NCI-H187 (cell line): ENCODE measurements at places on chromosomes 13 and 19.

DNA sequence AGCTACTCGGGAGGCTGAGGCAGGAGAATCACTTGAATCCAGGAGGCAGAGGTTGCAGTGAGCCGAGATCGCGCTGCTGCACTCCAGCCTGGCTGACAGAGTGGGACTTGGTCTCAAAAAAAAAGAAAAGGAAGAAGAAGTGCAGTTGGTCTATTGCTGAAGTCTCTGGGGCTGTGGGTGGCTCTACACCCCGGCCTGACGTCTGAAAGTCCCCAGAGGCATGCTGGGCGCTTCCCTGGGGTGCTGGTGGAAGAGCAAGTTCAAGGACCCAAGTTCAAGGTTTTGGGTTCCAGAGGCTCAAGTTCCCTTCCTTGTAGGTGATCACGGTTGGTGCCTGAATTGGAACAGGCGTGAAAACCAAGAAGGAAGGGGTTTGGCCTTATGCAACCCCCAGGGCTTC is 3.8 kb downstream of the HCN2 start:
- DNase-seq = no peak

GRCh38 chr13:27634231-27634630 is 12.5 kb downstream of the POLR1D start:
- DNase-seq = no peak

DNA sequence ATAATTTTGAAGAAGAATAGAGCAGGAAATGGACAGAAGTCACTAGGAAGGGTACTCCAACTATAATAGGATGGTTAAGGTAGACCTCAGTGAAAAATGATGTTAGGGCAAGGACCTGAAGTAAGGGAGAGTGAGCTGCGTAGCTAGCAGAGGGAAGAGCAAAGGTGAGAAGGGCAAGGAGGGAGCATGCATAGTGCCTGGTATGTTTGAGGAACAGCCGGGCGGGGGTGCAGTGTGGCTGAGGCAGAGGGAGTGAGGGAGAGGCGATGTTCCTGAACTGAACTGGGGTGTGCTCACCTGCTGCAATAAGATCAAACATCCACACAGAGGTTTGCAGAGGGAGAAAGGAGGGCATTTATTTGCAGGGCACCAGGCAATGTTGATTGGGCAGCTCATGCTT is 110.4 kb downstream of the DNAJC15 start:
- no peak for DNase-seq

DNA sequence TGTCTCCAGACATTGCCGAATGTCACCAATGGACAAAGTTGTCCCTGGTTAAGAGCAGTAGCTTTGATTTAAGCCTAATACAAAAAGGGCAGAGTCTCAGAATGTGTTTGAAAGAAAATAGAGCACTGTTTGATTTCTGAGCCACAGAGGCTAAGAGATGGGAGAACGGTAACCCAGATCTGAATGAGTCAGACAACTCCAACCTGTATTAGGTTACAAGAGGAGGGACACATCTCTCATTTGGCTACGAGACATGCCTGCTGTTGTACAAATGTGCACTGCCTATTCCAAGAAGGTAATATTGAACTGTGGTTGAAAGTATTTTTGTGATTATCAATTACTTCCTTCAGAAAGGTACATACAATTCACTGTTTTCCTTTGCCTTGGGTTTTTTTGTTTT is 4.9 kb upstream of the HSPH1 start:
- no peak for DNase-seq

DNA sequence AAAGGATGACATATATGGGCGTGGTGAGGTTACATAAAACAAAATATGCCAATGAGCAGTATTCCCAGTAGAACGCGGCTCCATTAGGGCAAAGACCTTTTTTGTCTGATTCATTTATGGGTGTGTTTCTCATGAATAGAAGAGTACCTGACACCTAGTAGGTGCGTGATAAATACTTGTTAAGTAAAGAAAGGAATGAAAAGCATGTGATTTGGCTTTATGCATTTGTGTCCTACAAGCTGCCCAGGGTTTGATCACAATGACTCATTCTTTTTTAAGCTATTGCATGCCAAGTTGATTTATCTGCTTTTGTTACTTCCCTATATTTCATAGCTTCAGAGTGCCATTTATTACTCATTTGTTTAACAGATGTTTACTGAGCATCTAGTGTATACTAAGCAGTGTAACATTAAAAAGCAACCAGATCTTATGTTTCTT is 19.1 kb upstream of the KCTD4 start:
- no peak for DNase-seq

GRCh38 chr13:66659701-66660467 is 570.3 kb downstream of the PCDH9 start:
- no peak for DNase-seq

- no peak for DNase-seq
Measured at GRCh38 chr13:58025821-58026220, 394.3 kb downstream of the PCDH17 start.

DNA sequence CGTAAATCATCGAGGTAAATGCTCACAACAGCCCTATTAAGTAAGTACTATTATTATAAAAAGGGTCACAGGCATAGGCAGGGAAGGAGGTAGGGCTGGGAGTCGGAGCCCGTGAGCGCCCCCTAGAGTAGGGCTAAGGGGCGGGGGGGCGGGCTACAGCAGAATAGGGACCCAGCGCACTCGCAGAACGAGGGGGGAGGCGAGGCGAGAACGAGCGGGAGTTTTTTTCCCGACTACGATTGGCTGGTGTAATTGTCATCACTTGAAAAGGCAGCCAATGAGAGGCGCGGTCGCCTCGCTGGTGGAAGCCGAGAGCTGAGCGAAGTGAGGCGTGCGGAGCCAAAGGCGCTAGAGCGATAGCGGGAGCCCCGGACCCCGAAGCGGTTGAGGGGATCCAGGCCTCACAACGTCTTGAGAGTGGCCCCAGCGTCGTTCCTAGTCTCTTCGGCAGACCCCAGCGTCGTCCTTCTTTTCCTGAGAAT is 24.2 kb downstream of the KEAP1 start:
- peak; percentile 5 for DNase-seq

DNA sequence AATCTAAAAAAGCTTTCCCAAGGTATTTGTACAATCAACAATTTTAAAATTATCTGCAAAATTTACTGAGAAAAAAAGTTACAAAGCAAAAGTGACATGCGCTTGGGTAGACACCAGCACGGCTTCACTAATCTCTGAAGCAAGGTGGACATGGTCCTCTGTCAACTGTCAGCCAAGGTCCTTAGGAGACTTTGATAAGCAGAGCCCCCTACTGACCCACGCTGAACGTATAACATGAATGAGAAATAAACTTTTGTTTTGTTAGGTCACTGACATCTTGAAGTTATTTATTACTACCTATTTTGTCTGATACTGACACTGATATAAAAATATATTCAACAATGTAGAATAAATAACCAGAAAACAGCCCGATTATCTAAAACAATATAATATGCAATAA is 100.7 kb upstream of the OBI1 start:
- no peak for DNase-seq

DNA sequence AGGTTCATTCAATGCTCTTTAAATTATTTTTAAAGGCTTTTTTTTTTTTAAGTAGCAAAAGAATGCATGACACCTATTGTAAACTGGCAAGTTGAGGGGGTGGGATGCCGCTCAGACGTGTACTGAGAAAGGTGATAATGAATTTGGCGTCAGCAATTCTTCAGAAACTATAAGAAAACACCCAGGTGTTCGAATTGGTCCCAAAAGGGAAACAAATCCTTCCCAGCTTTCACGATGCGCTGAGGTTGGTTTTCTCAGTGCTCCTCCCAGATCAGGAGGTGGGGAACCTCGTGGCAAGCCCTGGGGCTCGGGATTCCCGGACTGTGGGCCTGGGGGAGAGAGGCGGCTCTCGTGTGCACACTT is 543 bp upstream of the FAM124A start:
- DNase-seq = no peak

DNA sequence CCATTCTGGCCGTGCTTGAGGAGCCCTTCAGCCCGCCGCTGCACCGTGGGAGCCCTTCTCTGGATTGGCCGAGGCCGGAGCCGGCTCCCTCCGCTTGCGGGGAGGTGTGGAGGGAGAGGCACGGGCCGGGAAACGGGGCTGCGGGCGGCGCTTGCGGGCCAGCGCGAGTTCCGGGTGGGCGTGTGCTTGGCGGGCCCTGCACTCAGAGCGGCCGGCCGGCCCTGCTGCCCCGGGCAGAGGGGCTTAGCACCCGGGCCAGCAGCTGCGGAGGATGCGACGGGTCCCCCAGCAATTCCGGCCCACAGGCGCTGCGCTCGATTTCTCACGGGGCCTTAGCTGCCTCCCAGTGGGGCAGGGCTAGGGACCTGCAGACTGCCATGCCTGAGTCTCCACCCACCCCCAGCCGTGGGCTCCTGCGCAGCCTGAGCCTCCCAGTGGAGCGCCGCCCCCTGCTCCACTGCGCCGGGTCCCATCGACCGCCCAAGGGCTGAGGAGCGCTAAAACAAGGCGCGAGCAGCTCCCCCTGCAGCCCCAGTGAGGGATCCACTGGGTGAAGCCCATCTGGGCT is 76.5 kb downstream of the PCDH20 start:
- no peak for DNase-seq

GRCh38 chr19:39401549-39402345 is 4.9 kb upstream of the ZFP36 start:
- DNase-seq = no peak

GRCh38 chr13:112971288-112971643 is 2.3 kb downstream of the MCF2L start:
- DNase-seq = no peak

DNA sequence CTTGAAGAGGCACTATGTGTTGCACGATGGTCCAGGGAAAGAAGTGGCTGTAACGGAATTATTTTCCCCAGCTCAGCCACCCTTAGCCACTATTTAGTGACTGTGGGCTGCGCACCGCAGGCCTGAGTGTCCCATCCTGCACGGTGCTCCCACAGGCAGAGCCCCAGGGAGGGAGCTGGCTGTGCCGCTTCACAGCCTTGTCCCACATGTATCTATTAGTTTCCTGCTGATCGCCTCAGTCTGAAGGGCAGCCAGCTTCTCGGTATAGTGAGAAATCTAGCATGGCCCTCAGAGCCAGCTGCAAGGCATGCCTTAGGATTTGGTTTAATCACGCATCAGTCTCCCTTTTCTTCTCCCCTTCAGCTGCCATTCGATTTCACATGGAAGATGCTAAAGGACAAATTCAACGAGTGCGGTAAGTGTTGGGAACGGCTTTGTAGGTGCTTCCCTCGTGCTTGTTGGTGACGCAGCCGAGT is 15.7 kb downstream of the PRAM1 start:
- no peak for DNase-seq

- DNase-seq = no peak
Measured at GRCh38 chr19:34806976-34807860, 34.2 kb upstream of the ZNF599 start.

DNA sequence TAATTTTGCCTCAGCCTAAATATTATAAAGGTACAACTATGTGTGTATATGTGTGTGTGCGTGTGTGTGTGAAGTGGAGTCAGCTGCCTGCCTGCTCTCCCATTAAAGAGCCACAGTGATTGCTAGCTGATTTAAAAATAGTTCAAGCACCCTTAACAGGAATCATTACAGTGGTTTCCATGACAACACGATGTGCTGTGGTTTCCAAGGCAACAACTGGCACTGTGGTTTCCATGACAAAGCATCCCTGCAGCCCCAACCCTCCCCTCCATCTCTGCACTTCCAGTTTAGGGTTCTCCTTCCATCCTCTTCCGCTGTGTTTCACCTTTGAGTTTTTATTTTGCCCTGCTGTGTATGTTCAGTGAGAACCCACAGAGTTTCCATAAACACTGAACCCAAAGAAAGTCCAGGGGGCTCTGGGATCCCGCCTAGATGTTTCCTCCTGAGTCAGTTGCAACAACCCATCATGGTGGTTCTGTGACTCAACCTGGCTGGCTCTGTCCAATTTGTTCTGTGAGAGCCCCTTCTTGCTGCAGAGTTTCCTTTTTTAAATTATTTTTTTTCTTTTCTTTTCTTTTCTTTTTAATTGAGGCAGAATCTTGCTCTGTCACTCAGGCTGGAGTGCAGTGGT is 7.1 kb upstream of the PNMA8A start:
- peak; percentile 60 for DNase-seq

DNA sequence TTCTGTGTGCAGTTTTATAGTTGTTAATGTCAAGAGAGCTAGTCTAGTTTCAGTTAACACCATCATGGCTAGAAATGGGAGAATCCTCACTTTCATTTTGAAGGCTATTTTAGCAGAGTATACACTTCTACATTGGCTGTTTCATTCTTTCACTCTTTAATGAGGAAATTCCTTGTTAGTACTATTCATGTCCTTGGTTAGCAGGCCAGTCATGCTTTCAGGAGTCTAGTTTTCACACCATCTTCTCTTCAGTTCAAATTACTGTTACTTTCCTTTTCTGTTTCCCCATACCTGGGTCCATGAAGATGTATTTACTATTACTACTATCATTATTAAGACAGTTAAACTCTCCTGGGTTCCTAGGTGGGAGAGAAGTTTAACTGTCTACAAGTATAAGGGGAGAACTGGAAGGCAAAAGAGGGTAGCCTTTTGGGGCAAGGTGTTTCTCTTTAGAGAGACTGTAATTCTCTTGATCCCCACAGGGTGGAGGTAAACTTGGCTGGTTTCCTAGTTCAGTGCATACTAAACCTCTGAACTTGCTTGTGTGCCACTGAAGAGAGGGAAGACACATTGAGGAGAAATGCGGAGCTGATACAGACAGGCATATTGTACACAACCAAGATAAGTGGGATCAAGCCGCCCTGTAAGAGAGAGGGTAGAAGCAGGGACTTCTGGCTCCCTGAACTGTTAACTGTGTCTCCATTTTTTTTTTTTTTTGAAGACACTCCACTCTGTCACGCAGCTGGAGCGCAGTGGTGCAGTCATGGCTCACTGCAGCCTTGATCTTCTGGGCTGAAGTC is 41.3 kb upstream of the IGFL4 start:
- no peak for DNase-seq

DNA sequence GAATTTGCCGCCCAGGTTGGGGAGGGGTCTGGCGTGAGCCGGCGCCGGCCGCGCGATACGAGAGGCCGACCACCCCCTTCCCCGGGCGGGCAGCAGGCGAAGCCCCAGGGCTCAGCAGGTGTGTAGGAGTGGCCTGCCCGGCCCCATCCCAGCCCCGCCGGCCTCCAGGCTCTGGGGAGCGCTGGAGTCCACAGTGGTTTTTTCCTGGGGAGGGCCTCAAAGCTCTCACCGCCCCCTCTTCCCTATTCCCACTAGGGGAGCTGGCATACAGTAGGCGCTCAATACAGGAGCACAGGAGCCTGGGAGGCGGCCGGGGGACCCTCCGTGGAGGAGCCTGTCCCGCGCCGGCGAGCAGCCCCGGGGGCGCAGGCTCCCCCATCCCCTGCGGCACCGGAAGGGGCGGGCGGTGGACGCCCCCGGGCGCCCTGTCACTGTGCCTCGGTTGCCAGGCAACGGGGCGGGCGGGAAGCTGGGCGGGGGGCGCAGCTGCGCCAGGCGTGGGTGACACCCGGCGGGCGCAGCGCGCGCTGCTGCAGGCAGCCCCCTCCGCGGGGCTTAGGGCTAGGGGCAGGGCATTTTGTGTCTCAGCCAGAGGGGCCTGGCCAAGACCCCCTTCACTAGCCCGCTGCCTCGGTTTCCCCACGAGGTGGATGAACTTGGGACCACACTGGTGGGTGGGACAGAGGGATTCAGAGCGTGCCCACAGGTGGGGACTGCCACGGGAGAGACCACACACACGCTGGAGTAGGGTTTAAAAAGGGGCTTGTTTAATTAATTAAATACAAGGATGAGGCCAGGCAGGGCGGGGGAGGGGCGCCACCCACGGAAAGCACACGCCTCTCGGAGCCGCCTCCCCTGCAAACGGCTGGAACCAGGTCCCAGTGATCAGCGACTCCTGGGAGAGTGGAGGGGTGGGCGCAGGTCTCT is 3.6 kb upstream of the REXO1 start:
- no peak for DNase-seq
